ENCODE measurements at places on chromosomes 2 and 18. TPM values are rescaled to one million over a fixed set of nuclear protein-coding genes. Genes with fewer than 3 reads are reported as not detected.

GRCh38 chr18:59650266-59650820 lies 46.9 kb downstream of the CCBE1 start:
- no peak for DNase-seq

DNA sequence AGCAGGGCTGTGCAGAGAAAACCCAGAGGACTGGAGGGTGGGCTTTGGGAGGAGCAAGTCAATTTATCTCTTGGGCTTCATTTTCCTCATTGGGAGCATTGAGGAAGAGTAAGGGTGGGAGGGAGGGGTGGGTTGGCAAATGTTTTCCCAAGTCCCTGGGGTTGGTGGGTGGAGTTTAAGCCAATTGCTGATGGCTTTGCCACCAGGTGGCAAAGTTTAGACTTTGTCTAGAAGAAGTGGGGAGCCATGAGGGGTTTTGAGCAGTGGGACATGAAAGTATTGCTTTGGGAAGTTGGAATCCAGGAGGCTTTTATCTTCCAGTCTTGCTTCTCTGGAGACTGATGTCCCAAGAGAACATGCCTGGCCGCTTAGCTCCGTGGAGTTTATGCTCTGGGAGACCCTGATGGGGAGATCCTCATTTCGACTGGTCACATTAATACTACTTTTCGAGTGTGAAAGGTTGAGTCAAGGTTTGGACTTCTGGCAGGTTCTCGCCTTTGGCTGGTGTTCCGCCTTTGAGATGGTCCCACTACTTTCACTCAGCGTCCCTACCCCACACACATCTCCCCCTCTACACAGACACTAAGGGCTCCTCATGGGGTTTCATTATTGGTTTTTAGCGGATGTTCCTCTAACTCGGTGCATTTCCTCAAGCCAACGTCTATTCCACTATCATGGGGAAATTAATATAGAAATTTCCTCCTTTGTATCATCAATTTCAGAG lies 126.7 kb downstream of the PRKCE start:
- DNase-seq = no peak

DNA sequence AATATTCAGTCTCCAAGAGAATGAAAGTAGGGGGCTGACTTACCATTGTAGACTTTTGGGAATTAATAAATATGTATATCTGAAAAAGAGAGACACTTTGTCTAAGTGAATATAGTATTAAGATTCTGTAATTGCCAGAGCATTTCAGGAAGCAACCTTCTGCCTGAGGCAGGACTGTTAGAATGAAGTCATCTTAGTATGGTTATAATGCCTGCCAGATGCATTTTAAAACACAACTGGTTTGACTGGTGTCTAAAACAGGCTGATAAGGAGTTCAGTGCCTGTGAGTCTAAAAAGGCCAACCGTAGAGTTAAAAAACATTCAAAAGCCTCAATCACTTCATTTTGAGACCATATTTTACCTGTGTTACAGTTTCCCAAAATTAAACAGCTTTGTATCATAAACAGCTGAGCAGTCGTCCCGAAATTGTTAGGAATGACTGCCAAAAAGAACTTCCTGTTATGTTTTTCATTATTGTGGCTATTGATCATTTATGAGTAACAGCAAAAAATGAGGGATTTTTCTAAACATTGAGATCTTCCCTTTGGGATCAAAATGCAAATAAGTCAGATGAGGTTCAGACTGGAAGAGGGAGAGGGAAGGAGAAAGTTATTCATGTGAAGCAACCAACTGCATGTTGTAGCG lies 443.9 kb downstream of the PID1 start:
- DNase-seq = no peak

The RRM2 gene
- 14.7 TPM for total RNA-seq

The TSPYL6 gene
- total RNA-seq = not detected

DNA sequence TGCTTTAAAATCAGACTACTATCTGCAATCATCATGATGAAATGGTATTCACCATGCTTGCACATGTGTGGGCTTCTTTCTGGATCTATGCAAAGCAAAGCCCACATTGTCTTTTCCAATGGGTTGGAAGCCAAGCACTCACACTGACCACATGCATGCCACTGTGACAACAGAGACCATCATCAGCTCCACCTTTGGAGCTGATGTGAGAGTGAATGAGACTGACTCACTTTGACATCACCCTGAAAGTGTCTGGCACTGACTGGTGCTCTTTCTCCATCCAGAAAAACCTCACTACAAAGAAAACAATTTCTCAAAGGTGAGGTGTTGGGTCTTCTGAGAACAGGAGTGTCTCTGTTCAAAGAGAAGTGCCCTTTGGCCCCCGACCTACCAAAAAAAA lies 4.7 kb downstream of the MYO5B start:
- DNase-seq = no peak

GRCh38 chr18:73948084-73948483 lies 199.6 kb downstream of the FBXO15 start:
- DNase-seq = no peak

GRCh38 chr2:64698177-64698643 lies 44.5 kb upstream of the SERTAD2 start:
- DNase-seq = no peak

The RIT2 gene
- total RNA-seq = not detected

DNA sequence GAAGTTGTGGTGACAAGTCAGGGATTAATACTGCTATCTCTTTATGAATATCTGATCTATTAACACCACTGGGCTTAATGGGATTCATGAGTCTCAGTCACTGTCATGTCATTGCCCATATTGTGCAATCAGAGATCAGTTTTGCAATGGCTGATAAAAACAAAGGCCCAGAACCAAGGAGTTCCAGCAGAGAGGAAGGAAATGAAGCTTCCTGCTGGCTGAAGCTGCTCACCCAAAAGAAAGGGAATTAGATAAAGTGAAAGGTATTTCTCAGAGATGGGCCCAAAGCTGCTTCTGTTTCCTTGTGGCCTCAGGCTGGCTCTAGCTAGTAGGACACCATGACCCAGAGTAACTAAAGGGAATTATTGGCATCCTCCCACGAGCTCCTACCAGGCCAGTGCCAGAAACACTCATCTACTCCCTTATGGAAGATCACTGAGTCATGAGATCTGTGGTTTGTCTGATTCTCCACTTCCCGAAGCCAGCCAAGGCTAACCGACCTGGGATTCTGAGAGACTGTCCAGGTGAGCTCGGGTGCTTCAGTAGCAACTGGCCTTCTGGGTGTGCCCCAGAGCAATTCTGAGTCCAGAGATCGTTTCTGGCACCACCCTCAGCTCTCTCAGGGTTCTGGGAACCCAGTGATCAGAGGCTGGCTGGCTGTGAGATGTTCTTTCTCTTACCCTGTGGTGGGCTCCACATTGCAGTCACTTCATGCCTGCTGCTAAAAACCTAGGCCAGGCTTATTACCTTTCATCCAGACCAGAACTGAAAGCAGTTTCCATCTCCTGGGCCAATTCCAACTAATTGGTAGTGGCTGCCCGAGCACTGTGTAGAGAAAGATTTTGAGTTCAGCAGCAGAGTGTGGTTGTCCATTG lies 129.5 kb upstream of the PELI1 start:
- DNase-seq = peak; percentile 71

The TRIM54 gene
- total RNA-seq = not detected

- peak; percentile 16 for DNase-seq
Measured at GRCh38 chr18:76875390-76876325, 53.3 kb downstream of the ZNF236 start.

GRCh38 chr2:105416156-105416555 lies 17.3 kb upstream of the FHL2 start:
- no peak for DNase-seq

The ALPG gene
- total RNA-seq = not detected

- DNase-seq = no peak
Measured at GRCh38 chr2:164928101-164928673, 27.1 kb downstream of the SLC38A11 start.

The RNF152 gene
- not detected for total RNA-seq

The CXCR2 gene
- not detected for total RNA-seq

GRCh38 chr18:25077038-25077943 lies 274.7 kb downstream of the ZNF521 start:
- DNase-seq = no peak

DNA sequence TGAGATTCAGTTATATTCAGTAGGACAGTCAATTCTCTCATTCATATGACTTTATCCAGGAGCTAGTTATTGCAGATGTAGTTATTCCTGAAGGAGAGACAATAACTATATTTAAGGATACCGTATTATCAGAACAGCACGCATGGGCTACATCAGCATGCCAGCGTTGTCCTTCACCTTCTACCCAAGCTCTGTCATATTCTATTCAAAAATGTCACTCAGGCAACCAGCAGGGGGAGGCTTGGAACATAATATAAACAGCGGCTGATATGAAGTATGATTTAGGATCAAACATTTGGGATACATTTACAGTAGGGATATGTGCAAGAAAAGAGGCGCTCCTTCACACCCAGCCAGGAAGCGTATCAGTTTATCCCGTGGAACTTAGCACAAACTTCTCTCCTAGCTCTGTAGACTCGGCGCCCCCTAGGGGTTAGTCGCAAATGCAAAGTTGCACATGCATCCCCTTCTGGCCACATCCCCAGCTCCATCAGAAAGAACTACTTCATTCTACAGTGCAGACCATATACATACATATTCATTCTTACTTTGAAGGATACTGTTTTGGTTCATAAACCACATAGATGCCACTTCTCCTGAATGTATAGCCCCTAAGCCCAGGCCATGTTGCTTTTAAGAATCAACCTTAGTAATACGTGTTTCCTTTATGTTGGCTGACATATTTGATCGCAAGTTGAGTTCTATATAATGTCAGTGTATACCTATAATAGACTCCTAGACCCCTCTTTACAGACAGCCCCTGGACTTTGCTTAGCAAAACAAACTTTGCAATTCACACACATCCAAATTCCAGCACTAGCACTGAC lies 759.4 kb downstream of the ADCYAP1 start:
- DNase-seq = peak; percentile 25

The CRYGD gene
- not detected for total RNA-seq
